ENCODE measurements at places on chromosomes 1 and 21.

- no peak for DNase-seq
Measured at GRCh38 chr1:32773764-32774463, 43.2 kb downstream of the YARS1 start.

DNA sequence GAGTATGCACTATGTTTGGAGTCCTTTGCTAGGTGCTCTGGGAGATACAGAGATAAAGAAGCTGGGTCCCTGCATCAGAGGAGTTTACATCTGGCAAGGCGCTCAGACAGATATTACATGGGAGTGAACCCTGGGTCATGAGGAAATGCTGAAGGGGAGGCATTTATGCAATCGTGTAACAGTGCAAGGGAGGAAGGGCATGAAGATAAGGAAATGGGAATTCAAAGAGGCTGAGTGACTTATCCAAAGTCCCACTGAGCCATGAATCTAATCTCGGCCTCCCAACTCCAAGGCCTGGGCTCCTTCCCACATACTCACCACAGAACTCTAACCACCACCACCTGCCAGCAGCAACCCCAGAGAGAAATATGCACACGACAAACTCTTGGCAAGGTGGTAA is 51.6 kb downstream of the FAM163A start:
- no peak for DNase-seq

GRCh38 chr21:37435120-37435519 is 68.5 kb downstream of the DYRK1A start:
- no peak for DNase-seq

- DNase-seq: no peak
Measured at GRCh38 chr1:153375511-153375910, at the start of gene S100A12. TSS of gene S100A12 (minus strand) at chr1:153375621. CDS start at chr1:153374592, 1,029 bp downstream.

DNA sequence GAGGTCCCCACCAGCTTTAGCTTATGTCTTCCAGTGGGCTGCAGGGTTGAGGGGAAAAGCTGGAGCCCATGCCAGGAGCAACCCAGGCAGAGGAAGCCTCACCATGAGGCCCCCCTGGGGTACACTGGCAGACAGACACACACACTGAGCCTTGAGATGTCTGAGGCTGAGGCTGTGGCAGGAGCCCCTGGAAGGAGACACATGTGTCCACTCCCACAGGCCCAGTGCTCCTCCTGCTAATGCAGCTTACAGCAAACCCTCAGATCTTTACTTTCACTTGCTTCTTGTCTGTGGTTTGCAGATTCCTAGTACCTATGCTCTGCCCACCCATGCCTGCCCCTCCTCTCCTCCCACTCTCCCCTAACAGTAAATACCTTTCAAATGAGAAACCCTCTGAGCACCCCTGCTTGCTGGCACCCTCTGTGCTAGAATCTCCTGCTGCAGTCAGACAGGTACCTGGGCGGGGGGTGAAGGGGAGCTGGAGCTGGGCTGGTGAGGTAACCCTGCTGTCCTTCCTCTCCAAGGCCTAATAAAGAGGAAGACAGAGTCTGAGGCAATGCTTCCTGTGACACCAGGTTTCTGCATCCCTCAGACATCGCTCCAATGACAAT is 63.4 kb upstream of the NEK2 start:
- DNase-seq: peak; percentile 44

DNA sequence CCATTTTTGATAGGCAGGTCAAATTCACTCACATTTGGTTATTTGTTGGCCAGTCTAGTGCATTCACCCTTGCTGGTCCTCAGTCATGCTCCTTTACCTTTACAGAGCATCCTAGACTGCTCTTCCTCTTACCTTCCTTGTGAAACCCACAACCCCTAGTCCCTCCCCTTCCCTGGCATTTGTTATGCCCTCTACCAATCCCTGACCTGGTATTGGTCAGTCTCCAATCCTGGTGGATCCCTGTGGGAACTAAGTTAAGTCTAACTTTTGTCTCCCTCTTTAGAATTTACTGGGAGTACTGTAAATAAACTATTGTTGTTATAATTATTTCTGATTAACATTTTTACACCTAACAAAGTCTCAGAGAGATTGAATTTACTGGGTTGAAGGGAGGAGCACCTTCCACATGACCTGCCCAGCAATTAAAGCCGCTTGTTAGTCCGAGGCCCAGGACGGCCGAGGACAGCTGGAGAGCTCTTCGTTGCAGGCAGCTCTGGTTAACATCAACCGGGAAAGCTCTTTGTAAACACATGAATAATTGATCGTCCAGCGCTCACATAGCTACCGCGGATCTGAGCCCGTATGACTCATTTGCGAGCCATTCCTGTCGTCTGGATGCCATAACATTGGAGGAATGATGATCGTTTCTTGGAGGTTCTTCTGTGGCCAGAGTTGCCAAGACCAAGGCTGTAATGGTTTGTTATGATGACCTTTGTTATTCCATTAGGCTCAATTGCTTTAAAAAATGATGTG is 31.9 kb downstream of the MTARC1 start:
- DNase-seq: no peak

DNA sequence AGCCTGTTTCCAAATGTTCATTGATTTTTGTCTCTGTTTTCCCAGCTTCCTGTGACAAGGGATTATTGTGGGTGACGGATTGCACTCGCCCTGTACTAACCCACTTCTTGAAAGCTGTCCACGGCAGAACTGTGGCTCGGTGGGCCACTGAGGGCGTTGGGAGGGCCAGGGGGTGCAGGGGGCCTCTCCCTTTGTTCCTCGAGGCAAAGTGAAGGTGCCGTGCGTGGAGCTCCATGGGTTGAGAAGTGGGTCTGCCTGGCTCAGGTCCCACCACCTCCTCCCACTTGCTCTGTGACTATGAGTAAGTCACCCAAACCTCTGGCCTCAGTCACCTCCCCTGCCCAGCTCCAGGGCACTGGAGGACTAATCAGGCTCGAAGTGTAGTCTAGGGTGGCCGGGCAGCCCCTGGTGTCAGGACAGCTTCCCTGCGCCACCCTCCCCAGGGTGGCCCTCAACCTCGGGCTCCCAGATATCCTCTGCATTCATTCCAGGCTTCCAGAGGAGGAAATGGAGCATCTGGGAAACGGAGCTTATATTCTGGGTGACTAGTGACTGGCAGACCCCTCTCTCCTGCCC is 148.6 kb downstream of the NPHP4 start:
- no peak for DNase-seq

GRCh38 chr1:19068639-19069276 is 112.3 kb upstream of the IFFO2 start:
- DNase-seq: no peak

DNA sequence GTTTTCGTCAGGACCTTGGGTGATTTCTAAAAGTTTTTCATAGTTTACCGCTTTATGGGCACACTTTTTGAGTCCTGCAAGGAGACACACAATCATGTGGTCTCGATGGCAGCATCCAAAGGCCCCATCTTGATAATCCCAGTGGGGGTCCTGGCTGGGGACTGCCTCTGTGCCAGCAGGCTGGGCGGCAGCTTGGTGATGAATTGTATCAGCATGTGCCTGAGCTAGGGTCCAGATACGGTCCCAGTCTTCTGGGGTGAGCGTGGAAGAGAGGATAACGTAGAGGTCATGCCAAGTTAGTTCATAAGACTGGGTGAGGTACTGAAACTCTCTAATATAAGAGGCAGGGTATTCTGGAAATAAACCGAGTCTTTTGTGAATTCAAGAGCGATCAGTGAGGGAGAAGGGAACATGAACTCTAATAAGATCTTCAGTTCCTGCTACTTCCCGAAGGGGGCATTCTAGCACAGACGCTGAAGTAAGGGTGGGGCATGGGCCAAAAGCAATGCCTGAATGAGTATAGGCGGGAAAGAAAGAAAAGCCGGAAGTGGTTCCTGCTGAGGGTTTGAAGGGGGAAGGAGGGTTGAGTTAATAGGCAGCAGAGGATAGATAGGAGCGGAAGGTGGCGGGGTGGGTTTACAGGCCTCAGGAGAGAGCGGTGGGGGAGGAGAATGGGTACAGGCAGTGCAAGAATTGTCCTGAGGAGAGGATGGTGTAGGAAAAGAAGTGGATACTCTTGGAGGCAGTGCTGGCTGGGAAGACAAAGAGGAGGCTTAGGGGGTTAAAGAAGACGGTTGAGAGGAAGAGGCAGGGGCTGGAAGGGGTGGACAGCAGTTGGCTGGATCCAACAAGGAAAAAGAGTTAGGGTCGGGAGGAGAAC is 1.6 kb downstream of the ERVH48-1 start:
- DNase-seq: peak; percentile 43

DNA sequence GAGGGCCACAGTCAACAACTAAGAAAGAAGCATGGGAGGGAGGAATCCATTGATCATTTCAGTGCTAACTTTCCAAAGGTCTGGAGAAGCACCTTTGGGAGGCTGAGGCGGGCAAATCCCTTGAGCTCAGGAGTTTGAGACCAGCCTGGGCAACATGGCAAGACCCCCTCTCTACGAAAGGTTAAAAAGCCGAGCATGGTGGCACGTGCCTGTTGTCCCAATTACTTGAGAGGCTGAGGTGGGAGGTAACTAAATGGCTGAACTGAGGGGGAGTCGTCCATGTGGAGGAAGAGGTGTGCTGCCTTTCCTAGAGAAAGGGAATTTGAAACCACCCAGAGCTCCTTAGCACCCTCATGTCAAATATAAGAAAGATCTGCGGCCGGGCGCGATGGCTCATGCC is 16.2 kb downstream of the MASP2 start:
- no peak for DNase-seq

DNA sequence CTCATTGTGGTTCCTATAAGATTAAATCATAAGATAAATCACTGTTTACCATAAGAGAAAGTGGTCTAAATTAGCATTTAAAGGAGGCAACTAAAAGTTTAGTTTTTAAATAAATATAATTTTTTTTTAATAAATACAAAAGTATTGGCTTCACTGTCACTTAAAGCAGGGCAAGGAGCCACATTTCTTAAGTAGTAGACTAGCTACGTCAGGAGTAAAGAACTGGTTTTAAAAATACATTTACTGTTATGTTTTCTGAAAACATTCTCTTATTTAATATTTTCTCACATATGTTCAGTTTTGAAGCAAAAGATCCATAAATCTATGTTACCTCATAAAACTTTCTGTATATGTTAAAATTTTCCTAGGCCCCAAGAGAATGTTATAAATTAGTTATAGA is 2.2 kb downstream of the ANGPTL1 start:
- DNase-seq: no peak

- no peak for DNase-seq
Measured at GRCh38 chr1:202283991-202284390, 57.7 kb downstream of the UBE2T start.

DNA sequence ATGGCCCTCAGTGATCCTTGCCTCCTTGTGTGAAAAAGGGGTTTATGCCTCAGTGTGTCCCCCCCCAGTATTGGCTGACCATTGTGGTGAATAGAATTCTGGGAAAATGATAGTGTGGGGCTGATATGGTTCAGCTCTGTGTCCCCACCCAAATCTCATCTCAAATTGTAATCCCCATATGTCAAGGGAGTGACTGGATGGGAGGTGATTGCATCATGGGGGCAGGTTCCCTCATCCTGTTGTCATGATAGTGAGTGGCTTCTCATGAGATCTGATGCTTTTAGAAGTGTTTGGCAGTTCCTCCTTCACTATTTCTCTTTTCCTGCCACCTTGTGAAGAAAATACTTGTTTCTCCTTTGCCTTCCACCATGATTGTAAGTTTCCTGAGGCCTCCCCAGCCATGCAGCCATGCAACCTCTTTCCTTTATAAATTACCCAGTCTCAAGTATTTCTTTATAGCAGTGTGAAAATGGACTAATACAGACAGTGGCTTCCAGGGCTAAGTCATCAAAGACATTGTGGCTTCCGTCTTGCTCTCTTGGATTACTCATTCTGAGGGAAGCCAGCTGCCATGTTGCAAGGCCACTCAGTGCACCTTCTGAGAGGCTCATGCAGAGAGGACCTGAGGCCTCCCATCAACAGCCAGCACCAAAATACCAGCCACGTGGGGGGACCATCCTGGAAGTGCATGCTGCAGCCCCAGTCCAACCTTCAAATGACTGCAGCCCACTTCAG is 40.6 kb upstream of the SOD1 start:
- DNase-seq: no peak

DNA sequence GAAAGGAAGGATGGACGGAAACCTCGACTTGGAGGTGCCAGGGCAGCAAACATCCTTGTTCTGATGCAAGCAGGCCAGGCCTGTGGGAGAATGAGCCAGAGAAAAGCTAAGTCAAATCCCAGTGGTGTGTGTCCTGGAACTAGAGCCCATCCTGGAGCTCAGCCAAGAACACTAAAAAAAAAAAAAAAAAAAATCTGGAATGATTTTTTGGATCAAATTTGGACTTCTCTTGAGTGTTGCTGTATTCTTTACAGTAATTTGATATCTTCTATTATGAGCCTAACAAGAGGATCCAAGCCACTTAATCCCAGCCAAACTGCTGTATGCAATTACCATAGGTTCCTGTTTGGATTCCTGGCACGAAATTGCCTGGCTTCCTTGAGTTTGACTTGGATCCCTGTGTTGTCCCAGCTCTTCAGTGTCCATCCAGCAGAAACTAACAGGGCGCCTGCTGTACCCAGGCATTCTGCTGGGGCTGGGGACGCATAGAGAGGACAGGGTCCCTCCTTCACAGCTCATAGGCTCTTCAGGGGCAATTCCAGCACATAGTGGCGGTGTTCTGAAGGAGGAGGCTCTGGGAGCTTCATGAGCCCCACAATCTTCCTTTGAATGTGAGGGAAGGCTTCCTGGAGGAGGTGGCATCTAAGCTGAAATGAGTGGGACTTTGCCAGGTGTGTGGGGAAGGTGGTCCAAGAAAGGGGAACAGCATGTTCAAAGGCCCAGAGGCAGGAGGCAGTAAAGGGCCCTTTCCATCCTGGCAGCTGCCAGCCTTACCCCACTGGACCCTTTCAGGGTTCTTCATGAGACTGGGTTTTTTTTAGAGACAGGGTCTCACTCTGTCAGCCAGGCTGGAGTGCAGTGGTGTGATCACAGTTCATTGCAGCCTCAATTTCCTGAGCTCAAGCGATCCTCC is 24.7 kb downstream of the EPHX1 start:
- DNase-seq: no peak

GRCh38 chr1:33876970-33877650 is 13.2 kb downstream of the HMGB4 start:
- no peak for DNase-seq

DNA sequence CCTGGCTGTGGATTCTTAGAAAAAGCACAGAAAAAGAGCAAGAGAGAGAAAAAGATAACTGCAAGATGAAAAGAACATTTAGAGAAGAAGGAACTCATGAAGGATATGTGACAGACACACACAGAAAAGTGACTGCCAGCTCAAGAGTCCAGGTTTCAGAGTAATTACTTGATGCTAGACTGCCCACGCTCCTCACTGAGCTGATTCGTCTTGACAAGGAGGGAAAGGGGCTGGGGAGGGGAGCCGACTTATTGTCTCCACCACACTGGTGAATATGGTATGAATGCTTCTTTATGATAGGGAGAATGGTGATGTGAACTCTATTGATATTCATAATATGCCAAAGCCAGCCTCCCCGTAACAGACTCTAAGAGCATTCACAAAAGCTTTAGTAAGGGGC is 140.4 kb downstream of the BRINP2 start:
- no peak for DNase-seq

- no peak for DNase-seq
Measured at GRCh38 chr21:45872902-45873301, 108.7 kb upstream of the COL6A1 start.

GRCh38 chr1:206577626-206578025 is 34.6 kb downstream of the EIF2D start:
- no peak for DNase-seq

DNA sequence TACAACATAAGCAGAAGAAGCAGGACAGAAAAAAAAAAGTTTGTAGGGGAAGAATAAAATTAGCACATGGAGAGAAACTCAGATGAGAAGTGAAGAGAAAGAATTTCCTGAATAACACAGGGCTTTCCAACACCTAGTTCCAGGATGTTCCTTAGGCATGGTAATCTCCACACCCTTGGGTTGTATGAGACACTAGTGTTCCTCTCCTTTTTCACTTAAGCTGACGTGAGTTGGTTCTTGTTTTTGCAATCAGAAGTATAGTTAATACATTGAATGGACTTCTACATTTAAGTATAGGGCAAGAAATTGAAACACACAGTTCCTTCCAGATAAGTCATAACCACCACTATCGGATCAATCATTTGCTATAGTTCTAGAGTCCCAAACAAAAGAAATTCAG is 51.0 kb downstream of the LPAR3 start:
- no peak for DNase-seq

Data from stimulated activated CD4-positive, alpha-beta T cell treated with anti-CD3 and anti-CD28 coated beads, Interleukin-4, amount 100 ng/mL, for 4 hours (primary cell).